Endothelial cell (in vitro differentiated cells): ENCODE measurements at places on chromosomes 3 and 15. TPM values are rescaled to one million over a fixed set of nuclear protein-coding genes. Genes with fewer than 3 reads are reported as not detected.
A peak's percentile ranks its signal among the peaks of the same experiment; 100 is the strongest.

- DNase-seq: no peak
- no peaks in the 10 kb centered on the region for H3K36me3 ChIP-seq
Observed at GRCh38 chr3:65837604-65838003, 201.1 kb downstream of the MAGI1 start.

GRCh38 chr15:49620658-49621368 lies at the start of the genes DTWD1 and FAM227B:
Gene DTWD1, plus strand, starts transcription at chr15:49621048. Its CDS starts 4,120 bp downstream, at chr15:49625168.
Gene FAM227B, minus strand, starts transcription at chr15:49620818. Its CDS starts 5,647 bp downstream, at chr15:49615171.
- H3K27ac ChIP-seq: peak within 1 kb of the TSS; percentile 98
- peak within 1 kb of the TSS; percentile 96 for H3K4me3 ChIP-seq
- peaks cover 16% of the 10 kb centered on the region for H3K4me1 ChIP-seq

- peak overlapping the region; percentile 70 for H3K27ac ChIP-seq
- peaks cover 53% of the 10 kb centered on the region for H3K4me1 ChIP-seq
- H3K36me3 ChIP-seq: peaks cover 17% of the 10 kb centered on the region
- H3K27me3 ChIP-seq: peaks cover 25% of the 10 kb centered on the region
- H3K4me3 ChIP-seq: peak overlapping the region; percentile 95
- peak; percentile 57 for DNase-seq
Observed at GRCh38 chr15:75648156-75649000, 666 bp downstream of the SNX33 start.

DNA sequence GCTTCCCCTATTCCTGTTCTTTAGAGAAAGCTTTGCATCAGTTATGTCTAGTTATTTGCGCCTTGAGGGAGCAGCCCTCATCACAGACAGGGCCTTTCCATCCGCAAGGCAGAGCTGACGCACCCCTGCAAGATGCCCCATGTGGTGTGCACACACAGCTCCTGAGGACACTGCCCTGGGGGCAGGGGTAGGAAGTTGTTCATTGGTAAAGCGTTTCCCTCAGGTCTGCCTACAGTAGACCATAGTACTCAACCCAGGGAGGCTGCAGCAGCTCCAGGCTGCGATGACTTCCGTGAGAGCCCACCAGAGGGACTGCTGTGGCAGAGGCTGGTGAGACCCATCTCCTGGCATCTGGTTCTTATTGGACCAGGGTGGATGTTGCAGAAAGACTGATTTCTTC lies 55.1 kb upstream of the PLXNA1 start:
- H3K36me3 ChIP-seq: peaks cover 3% of the 10 kb centered on the region
- peaks cover 7% of the 10 kb centered on the region for H3K27me3 ChIP-seq
- DNase-seq: no peak
- peaks cover 39% of the 10 kb centered on the region for H3K4me1 ChIP-seq
- H3K27ac ChIP-seq: no peak overlapping the region

DNA sequence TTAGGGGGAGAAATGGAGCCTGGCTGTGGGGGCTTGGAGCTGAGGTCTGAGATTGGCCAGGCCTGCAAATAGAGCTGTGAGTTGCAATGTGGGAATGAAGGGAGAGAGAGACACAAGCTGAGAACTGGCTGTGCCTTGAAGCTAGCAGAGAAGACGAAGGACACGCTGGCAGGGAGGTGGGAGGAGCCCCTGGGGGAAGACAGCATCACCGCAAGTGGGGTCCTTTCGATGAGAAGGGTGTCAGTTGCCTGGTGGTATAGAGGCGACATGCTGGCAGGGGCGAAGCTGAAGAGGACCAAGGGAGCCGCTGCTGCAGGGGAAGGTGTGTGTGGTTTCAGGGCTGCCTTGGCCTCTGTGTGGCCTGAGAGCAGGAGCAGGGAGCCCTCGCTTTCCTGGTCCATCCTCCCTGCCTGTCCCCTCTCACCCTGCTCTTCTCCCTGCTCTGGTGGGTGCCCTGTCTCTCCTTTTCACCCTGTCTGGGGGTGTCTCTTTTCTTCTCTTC lies 5.5 kb downstream of the RHCG start:
- no peaks in the 10 kb centered on the region for H3K4me1 ChIP-seq
- H3K27ac ChIP-seq: no peak overlapping the region
- peaks cover 4% of the 10 kb centered on the region for H3K27me3 ChIP-seq

- H3K4me3 ChIP-seq: no peak overlapping the region
- no peak for DNase-seq
- peaks cover 6% of the 10 kb centered on the region for H3K4me1 ChIP-seq
- H3K36me3 ChIP-seq: peaks cover 3% of the 10 kb centered on the region
Observed at GRCh38 chr3:40768536-40768935, 243.8 kb downstream of the ZNF621 start.

GRCh38 chr3:95123104-95123503 lies 1060.2 kb downstream of the NSUN3 start:
- H3K27me3 ChIP-seq: no peaks in the 10 kb centered on the region
- H3K4me1 ChIP-seq: peaks cover 15% of the 10 kb centered on the region
- no peak overlapping the region for H3K27ac ChIP-seq
- no peak overlapping the region for H3K4me3 ChIP-seq

Gene AHSG
- not detected for total RNA-seq
